ENCODE measurements at places on chromosomes 5 and 9.

DNA sequence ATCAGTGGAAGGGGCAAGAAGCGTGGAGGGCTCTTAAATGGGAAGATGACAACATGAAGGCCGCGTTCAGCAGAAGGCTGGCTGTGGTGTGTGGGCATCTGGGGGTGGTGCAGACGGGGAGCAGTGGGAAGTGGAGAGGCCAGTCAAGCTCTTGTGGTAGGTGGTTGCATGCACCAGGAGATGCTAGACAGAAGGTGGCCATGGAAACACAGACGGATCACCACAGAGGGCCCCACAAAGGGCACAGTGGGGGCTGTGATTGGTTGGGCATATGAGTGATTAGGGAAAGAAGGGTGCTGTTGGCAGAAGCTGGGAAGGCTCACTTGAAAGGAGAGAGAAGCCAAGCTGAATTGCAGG lies 14.7 kb downstream of the MTMR12 start:
- DNase-seq = no peak

GRCh38 chr5:127856292-127856691 lies 153.1 kb downstream of the CCDC192 start:
- no peak for DNase-seq

- no peak for DNase-seq
Observed at GRCh38 chr5:1002836-1003235, 5.8 kb upstream of the NKD2 start.

DNA sequence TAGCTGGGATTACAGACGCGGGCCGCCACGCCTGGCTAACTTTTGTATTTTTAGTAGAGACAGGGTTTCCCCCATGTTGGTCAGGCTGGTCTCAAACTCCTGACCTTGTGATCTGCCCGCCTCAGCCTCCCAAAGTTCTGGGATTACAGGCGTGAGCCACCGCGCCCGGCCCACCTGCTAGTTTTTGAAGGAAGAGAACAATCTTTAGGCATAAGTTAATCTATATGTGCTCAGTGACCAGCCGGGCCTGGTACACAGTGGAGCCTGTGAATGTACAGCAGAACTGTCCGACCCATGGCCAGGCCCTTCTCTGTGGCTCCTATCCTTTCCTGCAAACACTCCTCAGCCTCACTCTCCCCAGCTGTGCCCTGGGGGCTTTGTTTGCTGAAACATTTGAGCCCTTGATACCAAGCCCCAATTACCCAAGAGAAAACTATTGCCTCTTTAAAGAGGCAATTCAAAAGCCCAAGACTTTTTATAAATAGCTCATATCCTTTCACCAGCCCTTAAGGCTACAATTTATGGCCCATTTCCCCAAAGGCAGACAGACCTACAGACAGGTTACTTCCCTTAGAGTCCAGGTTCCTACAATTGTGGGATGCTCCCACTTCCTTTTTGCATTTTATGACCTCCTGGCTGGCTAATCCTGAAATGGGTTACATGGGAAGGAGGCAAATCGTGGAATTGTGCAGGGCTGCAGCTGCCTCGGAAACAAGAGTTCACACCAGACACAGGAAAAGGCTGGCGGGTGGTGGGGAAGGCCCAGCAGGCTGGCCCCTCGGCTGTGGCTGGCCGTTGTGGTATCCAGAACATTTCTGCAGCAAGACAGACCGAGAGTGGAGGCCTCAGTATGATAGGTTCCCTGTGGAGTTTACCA lies 37.5 kb downstream of the SPRY4 start:
- DNase-seq = no peak

GRCh38 chr5:73387601-73388305 lies 60.8 kb downstream of the FOXD1 start:
- no peak for DNase-seq

- no peak for DNase-seq
Observed at GRCh38 chr9:73038089-73038509, 85.2 kb upstream of the ALDH1A1 start.

DNA sequence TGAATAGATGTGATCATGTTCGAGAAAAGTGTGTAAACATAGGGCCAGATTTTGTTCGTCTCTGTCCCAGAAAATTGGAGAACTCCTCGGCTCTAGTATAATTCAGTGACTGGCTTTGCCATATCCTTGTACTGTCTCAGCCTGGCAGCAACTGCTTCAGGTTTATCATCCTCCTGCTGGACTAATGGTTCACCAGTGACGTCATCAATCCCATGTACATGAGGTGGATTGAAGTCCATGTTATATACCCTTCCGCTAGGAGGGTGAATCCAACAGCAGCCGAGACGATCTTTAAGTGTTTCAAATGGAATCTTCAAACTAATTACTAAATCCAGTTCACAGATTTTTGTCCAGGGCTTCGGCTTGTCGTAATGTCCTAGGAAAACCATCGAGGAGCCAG lies 17.1 kb upstream of the PLPP1 start:
- DNase-seq = no peak

DNA sequence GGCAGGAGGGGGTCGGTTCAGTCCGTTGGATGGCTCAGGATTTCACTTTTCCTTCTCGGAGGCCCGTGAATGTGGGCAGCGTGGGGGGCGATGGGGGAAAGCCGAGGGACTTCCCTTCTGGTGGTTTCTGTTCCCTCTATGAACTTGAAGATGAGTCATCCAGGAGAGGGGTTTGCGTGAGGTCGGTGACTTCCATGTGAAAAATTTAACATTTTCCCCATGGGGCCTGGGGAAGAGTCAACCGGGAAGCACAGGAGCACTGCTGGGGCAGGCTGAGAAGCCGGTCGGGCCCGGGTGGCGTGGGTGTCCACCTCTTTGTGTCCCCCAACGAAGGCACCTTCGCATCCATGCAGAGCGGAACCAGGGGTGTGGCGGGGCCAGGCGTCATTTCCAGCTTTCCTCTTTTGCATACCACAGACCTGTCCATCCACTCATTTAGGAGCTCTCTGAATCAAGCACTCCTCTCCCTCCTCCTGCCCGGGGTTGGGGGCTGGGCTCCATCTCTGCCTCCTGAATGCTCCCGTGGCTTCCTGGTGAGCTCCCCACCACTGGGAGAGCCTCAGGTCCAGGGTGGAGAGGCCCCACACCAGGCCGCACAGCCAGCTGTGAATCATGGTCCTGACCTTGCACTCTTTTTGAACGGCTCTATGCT lies 68.4 kb downstream of the ANKRD33B start:
- no peak for DNase-seq

- no peak for DNase-seq
Observed at GRCh38 chr9:117411547-117411946, 3.3 kb downstream of the ASTN2 start.

DNA sequence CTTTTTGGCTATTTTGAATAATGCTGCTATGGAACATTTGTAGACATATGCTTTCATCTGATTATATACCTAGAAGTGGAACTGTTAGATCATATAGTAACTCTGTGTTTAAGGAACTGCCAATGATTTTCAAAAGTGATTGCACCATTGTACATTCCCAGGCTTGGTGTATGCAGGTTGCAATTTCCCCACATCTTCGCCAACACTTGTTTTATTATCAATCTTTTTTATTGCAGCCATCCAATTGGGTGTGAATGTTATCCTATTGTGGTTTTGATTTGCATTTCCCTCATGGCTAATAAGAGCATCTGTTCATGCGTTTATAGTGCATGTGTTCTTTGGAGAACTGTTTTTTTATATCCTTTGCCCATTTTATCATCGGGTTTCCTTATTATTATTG lies 81.3 kb downstream of the PLAC8L1 start:
- DNase-seq = no peak

- no peak for DNase-seq
Observed at GRCh38 chr9:31389075-31389474, 995.4 kb upstream of the ACO1 start.

DNA sequence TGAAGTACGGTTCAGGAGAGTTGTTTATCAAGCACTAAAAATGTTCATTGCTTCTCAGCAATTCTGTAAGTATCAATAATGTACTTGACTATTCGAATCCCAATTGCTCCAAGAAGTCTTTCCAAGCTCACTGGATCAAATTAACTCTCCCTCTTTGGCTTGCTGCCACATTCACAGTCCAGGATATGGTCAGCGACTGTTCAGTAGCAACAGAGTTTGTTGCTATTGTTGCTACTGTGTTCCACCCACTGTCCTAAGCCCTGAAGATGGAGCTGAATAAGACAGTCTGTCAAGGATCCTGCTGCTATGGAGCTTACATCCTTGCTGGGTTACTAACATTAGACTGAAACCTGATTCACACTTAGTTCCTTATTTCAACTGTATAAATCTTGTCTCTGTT lies 110.8 kb downstream of the FGF10 start:
- DNase-seq = no peak

DNA sequence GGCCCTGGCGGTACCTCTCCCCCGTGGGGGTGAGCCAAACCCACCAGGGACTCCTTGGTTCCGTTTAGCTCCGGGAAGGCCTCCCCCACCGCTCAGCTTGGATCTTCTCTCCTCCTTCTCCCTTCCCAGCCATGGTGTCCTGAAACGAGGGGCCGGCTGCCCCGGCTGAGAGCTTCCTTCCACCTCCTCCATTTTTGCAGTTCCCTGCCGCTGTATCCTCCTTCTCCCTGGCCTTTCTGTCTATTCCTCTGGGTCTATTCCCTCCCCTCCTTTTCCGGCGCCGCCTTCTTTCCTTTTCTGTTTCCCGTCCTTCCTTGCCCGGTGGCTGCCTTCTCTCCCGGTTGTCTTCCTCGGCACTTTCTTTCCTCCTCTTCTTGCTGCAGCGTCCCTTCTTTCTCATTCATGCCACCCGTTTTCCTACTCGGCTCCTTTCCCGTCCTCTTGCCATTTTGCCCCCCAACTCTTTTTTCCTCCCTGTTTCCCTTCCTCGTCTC lies 110.4 kb downstream of the LIFR start:
- no peak for DNase-seq

- no peak for DNase-seq
Observed at GRCh38 chr5:97276474-97277120, 93.5 kb upstream of the RIOK2 start.

- DNase-seq = no peak
Observed at GRCh38 chr5:150301170-150301505, 1.6 kb downstream of the ARSI start.

DNA sequence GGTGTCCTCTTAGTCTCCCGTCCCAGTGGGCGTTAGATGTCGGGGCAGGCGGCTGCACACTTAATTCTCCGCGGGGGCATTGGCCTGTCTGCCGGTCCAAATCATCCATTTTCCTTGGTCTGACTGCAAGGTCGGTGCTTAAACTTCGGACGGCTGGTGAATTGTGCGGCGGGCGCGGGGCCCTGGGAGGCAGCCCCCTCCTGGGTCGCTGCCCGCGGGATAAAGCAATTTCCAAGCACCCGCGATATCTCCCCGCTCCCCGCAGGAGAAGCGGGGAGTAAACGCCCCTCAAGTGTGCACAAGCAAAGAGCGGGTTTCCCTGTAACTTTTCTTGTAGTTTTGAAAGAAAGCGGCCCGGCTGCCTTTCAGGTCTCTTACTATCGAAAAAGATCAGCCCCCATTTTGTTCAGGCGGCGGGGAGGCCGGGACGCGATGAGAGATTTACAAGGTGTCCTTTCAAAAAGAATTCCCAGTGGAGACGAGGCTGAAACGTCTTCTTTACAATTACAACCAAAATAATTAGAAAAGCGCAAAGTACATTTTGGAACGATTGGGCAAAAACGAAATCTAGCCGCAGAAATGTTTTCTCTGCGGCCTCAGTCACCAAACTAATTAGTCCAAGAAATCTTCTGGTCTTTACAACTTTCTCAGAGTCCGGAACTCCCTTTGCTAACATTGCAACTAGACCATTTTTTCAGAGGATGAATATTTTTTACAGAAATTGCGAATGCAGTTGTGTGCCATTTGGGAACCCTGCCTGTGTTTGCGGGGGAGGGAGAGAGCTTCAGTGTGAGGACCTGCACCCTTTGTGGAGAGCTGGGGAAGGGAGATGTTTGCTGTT lies 1.8 kb downstream of the IRX1 start:
- no peak for DNase-seq

DNA sequence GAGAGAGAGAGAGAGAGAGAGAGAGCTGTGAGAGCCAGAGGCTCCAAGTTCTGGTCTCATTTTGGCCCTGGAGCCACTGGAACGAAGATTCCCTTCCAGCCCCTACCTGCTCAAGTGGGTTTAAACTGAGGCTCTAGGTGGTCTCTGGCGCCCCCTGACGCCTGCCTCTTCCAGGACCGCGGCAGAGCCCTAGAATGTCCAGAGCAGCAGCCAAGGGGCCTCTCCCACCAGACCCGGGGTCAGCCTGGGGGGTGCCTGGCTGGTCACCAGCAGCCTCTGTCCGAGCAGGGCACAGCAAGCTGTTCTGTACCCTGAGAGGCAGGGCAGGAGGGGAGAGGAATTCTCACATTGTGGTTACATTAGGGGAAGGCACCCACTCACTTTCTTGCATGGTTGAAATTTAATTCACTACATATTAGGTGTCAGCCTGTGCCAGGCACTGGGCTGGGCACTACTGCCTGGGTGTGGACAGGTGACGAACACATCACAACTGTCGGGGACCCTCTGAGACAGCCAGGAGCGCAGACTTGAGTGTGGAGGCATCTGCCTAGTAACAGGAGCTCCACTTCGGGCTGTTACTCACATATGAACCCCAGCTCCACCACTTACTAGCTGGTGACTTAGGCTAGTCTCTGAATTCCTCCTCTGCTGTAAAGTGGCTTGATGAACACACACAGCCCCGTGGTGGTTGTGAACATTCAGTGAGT lies 44.5 kb downstream of the AMBP start:
- DNase-seq = no peak

DNA sequence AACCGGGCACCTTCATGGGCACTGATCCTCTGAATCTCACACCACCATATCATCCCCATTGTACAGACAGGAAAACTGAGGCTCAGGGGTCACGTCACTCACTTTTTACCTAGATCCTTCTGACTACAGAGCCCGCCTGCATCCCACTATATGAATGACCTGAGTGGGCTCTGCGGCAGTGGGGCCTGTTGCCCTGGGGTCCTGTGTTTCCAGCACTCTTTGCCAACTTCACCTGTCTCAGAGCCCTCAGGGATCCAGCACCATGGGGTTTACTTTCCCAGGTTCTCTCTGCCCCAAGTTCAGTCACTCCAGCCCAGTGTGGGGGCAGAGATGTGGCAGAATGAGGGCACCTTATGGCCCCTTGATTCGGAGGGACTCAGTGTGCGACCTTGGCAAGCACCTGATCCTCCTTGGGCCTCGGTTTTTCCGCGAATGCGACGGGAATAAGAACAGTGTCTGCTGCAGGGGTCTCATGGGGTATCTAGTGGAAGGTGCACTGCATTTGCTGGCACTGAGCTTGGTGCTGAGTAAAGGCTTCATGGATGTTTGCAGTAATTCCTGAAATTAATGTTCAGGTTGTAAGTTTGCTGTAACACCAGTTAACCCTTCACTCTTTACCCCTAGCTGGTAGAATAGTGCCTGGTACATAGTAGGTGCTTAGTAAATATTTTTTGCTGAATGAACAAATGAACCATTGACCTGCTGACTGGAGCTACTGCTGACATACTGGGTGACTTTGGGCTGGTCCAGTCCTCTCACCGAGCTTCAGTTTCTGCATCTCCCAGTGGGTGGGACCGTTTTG lies 47.1 kb upstream of the BOD1 start:
- DNase-seq = no peak

- no peak for DNase-seq
Observed at GRCh38 chr9:130340011-130340410, 74.5 kb downstream of the HMCN2 start.

- no peak for DNase-seq
Observed at GRCh38 chr9:5978523-5978922, 36.9 kb downstream of the RANBP6 start.

- no peak for DNase-seq
Observed at GRCh38 chr5:119273391-119273839, 82.4 kb upstream of the TNFAIP8 start.

Data from activated T-cell treated with anti-CD3 and anti-CD28 coated beads, Interleukin-2, amount 50 U/mL, for 1 hour (primary cell).